NB4 (cell line): ENCODE measurements at places on chromosomes 2 and 18.
A peak's percentile ranks its signal among the peaks of the same experiment; 100 is the strongest.

- DNase-seq = peak; percentile 45
These were observed 44.2 kb downstream of the WDPCP start for GRCh38 chr2:63544017-63544627.

DNA sequence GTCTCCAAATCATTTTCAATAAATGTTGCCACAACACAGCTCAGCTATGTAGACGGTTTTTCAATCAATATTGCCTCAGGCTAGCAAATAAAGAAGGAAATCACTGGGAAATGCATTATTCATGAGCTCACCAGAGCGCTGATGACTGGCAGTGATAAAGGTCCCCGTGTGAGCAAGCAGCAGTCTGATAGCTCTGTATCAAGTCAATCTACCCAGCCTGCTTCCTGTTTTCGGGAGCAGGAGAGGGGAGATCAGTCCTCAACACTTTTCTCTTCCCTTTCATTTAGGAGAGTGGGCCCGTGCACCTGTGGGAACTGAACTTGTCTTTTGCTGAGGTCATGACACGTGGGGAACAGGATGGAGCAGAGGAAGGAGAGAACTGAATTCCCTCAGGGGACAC lies 253.9 kb upstream of the SIX2 start:
- DNase-seq = peak; percentile 38

- DNase-seq = no peak
These were observed 167.8 kb downstream of the ACOXL start for GRCh38 chr2:110900191-110900590.

DNA sequence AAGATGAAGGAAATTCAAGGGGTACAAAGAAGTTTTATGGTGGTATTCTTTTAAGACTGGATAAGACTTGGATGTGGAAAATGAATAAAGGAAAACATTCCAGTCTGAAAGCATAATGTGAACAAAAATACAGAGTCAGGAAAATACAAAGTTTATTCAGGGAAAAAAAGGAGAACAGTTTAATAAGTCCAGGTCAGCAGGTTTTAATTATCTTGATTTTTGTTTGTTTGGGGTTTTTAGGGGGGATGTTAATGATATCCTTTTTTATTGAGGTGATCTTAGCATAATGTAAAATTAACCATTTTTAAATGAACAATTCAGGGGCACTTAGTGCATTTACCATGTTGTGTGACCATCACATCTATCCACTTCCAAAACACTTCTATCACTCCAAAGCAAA lies 80.6 kb downstream of the NBAS start:
- no peak for DNase-seq

- peak; percentile 34 for DNase-seq
These were observed 2.3 kb downstream of the ECEL1 start for GRCh38 chr2:232485348-232485756.

- DNase-seq = no peak
These were observed 53.5 kb upstream of the KCNE4 start for GRCh38 chr2:222998459-222998858.

DNA sequence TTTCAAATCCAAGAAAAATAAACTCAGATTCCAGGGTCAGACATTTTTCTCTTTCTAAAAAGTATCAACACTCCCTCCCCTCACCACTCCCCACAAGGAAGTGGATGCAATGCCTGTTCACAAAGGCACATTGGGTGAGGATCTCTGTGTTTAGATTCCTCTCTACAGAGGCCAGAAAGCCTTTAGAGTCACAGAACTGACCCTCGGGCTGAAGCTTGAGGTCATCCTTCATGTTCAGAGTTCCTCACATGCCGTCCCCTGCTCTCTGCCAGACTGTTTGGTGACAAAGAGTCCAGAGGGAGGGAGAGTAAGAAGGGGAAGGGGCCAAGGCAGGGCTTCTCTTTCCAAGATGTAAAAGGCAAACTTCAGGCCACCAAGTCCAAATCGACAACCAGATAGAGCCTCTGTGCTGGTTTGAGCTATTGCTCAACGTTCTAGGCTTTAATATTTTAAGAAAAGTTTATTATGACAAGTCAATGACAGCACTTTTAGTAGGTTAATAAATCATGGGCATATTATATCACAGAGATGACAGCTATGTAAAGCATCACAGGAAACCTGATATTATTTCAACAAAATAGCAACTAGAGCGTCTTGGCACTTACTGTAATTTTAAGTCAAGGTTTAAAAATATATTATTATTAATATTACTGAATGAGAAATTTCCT lies 269.4 kb downstream of the ETAA1 start:
- DNase-seq = no peak

- DNase-seq = no peak
These were observed 20.1 kb upstream of the NEB start for GRCh38 chr2:151754253-151754897.

GRCh38 chr2:173456960-173457359 lies 102.3 kb downstream of the CDCA7 start:
- no peak for DNase-seq

DNA sequence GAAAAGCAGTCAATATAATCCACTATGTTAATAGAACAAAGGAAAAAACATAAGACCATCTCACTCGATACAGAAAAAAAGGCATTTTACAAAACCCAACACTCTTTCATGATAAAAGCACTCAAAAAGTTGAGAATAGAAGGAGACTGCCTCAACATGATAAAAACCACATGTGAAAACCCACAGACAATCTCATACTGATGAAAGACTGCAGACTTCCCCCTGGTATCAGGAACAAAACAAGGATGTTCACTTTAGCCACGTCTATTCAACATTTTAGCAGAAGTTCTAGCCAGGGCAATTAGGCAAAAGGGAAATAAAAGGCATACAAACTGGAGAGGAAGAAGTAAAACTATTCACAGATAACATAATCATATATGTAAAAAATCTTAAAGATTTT lies 285.9 kb downstream of the EIPR1 start:
- DNase-seq = no peak

- DNase-seq = no peak
These were observed 1588.2 kb downstream of the LRP1B start for GRCh38 chr2:140542627-140543026.

GRCh38 chr2:225272173-225272572 lies 127.3 kb upstream of the NYAP2 start:
- DNase-seq = no peak

- no peak for DNase-seq
These were observed 33.7 kb downstream of the SOX11 start for GRCh38 chr2:5725794-5726463.

GRCh38 chr18:8373486-8373885 lies 235.8 kb upstream of the RAB12 start:
- DNase-seq = no peak

DNA sequence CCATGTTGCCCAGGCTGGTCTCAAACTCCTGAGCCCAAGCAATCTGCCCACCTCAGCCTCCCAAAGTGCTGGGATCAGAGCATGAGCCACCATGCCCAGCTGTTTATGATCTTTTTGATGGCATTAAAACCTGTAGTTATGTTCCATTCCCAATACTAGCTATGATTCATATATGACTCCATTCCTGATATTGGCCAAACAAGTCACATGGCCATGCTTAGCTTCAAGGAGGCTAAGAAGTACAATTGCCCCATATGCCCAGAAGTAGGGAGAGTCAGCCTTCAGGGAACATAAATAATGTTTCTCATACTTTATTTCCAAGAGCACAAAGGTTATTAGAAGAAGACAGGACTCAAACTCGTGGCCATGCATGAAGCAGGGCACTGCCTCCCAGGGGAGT lies 132.4 kb upstream of the RAB6C start:
- DNase-seq = no peak

GRCh38 chr2:115572746-115573145 lies 1130.3 kb downstream of the DPP10 start:
- no peak for DNase-seq

DNA sequence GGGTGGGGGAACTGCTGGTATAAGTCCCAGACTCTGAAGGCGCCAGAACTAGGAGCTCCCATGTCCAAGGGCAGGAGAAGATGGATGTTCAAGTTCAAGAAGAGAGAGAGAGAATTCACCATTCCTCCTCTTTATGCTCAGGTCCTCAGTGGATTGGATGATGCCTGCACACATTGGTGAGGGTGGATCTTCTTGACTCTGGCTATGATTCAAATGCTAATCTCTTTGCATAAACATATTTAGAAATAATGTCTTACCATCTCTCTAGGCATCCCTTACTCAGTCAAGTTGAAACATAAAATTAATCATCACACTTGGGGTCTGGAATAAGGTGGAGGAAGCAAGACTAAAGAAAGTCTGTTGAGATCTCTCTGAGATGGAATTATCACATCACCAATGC lies 210.6 kb upstream of the CHST9 start:
- DNase-seq = no peak

- DNase-seq = no peak
These were observed 203.6 kb downstream of the MYT1L start for GRCh38 chr2:2127467-2127866.

DNA sequence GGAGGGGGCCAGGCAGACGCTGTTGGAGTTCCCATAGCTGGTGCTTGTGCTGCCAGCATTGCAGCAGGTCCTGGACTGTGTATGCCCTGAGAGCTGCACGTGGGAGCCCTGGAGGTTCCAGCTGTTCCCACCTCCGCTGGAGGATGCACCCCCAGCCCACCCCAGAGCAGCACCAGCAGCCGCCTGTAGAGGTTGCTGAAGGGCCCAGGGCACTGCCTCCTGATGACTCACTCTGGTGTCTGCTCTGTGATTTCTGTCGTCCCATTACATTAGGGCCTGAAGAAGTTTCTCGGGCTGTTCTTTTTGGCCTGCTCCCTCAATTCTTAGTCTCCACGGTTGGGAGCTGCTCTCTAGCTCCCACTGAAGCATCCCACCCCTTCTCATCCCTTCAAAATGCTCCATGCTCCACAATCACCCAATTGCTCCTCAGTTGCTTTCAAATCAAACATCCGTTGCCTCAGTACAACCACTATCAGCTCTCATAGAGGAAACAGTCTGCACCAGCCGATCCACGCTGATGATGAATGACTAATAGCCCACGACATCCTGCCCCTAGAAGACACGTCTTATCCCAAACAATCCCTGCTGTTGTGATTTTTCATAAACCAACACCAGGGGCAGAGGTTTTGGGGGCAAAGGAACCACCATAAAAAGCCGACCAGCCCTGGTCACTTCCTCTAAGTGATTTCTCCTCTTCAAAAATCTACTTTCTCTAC lies 65.2 kb upstream of the RNF152 start:
- no peak for DNase-seq

DNA sequence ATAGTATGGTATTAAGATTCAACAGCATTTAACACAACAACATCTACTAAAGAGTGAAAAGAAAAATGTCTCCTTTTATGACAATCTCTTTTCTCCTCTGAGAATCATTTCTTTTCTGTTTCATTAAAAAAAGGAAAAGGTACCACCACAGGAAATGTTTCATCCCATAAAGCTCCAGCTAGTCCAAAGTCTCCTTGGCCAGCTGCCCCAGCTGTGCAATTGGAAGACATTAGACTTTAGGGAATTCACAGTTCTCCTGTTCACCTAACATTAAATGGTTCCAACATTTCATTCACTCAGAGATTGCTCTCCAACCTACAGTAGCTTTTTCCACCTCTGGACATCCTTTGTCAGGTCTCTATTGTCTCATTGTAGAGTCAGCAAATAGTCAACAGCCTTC lies 78.7 kb upstream of the YPEL5 start:
- no peak for DNase-seq

DNA sequence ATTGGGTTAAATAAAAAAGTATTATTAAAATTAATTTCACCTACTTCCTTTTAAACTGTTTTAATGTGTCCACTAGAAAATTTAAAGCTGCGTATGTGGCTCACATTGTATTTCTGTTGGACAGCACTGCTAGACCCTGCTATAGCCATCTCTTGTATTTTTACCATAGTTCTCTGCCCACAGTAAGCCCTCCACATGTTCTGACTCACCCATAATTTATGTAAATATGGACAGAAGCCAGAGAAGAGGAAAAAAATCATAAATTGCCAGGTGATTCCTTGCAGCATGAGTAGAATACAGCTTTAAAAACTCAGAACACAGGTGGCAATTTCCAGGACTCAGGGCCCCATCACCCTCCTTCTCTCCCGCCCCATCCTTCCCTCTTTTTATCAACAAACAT lies 142.4 kb upstream of the MEX3C start:
- no peak for DNase-seq

DNA sequence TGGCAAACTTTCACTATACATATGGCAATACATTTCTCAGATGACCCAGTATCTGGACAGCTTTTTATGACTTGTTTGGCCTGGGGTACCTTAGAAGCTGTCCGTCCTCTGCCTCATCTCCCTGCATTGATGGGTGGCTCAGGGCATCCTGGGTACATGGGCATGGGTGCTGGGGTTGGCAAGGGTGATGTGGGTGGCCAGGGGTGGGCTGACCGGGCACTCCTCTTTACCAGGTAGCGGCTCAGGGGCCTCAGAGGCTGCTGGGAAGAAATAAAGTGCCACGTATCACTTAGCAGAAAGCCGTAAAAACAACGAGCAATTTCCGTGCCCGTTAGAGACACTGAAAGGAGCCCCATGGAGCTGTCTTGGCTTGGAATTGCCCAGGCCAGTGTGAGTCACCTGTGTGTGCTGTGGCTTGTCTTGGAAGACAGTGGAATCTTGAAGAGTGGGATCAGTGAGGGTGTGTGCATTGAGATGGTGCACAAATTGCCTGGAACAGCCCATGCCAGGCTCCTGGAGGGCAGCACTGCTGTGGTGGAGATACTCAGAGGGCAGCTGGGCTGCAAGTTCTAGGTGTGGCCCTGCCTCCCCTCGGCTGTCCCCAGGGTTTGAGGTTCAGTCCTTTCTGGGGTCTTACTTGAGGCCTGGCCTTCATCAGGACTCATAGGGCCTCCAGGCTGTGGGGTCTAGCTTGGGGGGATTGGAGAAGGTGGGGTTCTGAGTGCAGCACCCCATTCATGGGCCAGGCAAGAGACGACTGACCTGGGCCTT lies 88.8 kb downstream of the FHOD3 start:
- no peak for DNase-seq
